Dermis blood vessel endothelial cell (primary cell): ENCODE measurements at places on chromosomes 11 and 22.

- no peak for DNase-seq
These were observed 85.0 kb upstream of the CLPB start for GRCh38 chr11:72519220-72519881.

GRCh38 chr11:114182471-114183043, 113.6 kb upstream of the NNMT start:
- no peak for DNase-seq

DNA sequence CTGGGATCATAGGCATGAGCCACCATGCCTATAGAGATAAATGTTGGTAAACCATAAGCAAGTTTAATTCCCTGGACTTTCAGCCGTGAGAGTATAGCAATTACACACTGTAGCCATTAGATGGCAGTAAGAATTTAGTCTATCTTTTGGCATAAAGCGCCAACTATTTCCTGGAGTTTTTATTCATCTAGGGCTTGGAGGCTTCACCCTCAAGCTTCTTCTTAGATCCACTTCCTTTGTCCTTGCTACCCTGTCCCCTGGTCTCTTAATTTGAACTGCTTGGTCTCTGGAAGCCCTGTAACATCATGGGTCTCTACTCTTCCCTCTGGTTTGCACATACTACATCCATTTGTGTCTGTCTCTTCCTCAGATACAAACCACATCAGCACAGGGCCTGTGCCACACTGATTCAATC, 38.2 kb downstream of the OR10A6 start:
- DNase-seq = peak; percentile 79

DNA sequence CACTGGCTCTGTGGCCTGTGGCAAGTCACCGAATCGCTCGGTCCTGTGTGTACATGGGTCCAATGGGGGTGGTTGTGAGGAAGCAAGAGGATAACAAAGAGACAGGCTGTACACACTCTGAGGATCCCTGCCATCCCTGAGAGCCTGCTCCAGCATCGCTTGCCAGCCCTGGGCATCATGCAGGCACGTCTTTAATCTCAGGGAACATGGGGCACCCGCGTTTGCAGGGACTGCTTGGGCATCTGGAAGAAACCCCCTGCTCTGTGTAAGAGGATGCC, 1.3 kb upstream of the C1QTNF5 start:
- no peak for DNase-seq

- DNase-seq = no peak
These were observed 14.2 kb downstream of the TRMU start for GRCh38 chr22:46349681-46350080.

- no peak for DNase-seq
These were observed 785 bp downstream of the OTUB1 start for GRCh38 chr11:63986932-63987513.

DNA sequence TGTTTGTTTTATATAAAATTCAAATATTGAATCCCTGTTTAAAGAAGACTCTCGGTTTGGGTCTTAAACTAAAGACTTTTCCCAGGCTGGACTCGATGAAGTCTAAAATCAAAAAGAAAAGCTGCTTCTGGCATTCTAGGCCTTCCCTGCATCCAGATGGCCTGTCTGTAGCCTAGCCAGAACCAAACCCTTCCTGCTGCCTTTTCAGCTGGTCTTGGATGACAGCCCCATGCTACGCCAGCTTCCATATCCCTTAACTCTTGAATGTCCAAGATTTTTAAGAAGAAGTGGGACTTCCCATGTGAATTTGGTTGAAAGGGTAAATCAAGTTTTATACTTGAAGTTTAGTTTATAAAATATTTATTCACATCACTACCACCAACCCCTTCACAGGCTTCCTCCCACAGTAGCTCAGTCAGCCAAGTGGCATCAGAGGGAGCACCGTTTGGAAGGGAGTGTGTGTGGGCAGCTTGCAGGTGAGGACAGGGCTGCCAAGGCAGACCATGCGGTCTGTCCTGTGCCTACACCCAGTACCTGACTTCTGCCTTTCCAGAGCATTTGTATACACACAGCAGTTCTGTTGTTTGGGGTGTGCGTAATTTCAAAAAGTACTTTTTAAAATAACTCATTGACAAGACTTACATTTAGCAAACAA, 18.2 kb upstream of the PSMA1 start:
- DNase-seq = no peak

- DNase-seq = no peak
These were observed 39.4 kb upstream of the TOLLIP start for GRCh38 chr11:1348796-1349326.

- no peak for DNase-seq
These were observed 15.1 kb downstream of the DTX4 start for GRCh38 chr11:59187035-59187434.

DNA sequence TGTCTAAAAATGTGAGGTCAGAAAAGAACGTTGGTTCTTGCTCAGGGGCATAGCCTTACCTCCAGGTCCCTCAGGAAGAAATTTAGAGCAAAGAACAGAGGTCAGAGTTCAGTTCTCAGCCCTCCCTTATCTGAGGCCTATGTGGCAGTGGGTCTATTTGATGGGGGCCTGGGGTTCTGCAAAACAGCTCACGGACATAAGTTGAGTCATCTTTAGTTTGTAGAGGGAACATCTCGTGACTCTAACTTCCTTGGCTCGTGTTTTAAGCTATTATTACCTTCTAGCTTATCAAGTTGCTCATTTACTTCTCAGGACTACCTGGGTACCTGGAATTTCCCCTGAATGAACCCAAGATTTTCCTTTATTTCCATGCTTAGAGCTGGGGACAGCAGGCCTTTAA, 91.3 kb upstream of the AMOTL1 start:
- no peak for DNase-seq

DNA sequence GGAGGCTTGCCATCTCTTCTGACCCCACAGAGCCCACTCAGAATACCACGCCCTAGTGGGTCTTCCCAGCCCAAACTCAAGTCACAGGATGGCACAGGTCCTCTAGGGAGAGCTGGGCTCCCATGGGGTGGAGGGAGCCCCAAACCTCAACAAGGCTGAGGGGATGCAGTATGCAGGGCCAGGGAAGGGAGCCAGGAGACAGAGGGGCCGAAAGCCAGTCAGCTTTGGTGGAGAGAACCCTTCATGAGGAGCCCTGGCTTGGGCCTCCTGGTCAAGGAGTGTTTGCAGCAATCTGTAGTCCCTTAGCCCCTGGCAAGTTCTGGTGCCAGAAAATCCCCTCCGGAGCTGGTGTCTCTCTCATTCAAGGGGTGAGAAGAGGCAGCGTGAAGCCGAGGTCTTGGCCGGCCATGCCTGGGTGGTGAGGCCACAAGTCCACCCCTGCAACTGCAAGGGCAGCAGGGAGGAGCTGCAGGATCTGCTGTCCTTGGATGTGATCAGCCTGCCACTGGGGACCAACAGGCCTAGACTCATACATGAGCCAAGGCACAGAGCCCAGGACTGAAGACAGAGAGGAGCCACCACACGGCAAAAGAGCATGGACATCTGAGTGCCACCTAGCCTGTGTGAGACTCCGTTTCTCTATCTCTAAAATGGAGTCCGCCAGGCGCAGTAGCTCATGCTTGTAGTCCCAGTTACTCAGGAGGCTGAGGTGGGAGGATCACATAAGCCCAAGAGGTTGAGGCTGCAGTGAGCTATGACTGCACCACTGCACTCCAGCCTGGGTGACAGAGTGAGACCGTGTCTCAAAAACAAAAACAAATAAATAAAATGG, 24.1 kb downstream of the NEAT1 start:
- peak; percentile 49 for DNase-seq

DNA sequence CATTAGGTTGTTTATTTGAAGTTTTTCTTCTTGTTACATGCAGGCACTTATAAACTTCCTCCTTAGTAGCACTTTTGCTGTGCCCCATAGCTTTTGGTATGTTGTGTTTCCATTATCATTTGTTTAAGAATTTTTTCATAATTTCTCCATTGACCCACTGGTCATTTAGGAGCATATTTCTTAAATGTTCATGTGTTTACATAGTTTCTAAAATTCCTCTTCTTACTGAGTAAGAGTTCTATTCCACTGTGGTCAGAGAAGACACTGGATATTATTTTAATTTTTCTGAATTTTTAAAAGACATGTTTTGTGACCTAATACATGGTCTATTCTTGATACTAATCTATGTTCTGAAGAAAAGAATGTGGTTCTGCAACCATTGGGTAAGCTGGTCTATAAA, 333.0 kb downstream of the DDX10 start:
- no peak for DNase-seq

- DNase-seq = no peak
These were observed 54.5 kb downstream of the AASDHPPT start for GRCh38 chr11:106131998-106132397.

GRCh38 chr11:2166091-2166851, 5.3 kb upstream of the INS start:
- peak; percentile 23 for DNase-seq

DNA sequence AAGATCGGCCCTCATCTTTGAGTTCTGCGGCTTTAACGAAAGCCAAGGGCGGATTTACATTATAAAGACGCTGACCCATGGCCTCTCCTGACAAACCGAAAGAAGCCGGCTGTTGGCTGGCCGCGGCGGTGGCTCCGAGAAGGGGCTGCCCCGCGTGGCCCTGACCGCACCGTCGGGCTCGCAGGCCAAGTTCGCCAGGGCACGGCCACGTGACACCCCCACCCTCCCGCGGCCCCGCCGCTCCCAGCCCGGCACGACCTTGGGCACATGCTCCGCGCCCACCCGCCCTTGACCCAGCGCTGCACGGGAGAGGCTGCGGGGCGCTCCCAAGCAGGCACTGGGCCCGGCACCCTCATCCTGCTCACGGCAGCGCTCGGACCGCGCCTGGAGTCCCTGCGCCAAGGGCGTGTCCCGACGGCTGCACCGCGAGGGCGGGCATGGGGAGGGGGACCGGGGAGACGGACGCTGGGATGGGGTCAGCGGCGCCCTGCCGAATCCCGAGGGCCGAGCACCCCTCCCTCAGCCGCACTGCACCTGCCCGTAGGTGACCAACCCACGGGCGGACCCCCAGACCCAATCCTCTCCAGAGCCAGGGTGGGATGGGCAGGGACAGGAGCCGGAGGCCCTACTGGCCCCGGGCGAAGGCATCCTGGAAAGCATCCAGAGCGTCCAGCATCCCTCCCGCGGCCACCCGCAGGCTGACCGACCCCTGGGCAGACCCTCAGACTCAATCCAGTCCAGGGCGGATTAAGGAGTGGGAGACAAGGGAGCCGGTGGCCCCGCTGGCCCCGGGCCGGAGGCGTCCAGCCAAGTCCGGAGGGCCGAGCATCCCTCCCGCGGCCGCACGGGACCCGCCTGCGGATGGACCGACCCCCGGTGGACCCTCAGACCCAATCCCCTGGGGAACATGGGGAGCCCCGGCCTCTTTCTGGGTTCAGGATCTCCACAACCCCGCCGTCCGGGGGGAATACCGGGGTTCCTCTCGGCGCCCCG, 759 bp downstream of the CPT1A start:
- DNase-seq = peak; percentile 58

DNA sequence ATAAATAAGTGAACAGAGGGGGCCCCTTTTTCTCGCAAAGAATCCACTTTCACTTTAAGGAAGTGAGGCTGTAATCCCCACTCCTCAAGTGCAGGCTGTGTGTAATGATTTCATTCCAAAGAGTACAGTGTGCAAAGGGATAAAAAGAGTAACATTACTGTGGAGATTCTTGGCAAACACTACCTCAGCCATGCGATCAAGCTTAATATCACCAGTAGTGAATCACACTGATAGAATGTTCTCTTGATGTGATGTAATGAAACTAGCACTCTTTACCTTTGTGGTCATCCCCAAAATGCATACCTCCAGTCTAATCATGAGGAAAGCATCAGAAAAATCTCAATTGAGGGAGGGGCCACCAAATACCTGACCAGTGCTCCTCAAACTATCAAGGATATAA, 246.1 kb upstream of the CHORDC1 start:
- DNase-seq = no peak

GRCh38 chr22:27564806-27565205, 236.8 kb downstream of the MN1 start:
- DNase-seq = no peak

DNA sequence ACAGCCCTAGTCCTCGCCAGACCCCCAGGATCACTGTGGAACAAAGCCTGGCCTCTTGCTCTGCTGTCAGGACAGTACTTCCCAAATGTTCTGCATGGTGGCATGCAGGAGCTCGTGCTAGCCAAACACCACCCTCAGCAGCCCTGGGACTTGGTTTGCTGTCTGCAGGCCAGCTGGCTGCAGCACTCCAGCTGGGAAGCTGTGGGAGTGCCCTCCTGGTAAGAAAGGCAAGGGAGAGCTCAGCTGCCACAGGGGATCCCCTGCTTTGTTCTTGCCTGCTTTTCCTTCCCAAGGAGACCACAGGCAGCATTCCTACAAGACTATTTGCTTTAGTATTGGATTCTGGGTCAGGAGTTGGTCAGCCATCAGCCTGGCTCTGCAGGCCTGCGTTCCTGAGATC, 27.9 kb downstream of the TCIRG1 start:
- no peak for DNase-seq

- DNase-seq = no peak
These were observed 2370.9 kb upstream of the RAG2 start for GRCh38 chr11:38968951-38969350.

GRCh38 chr11:116171271-116172140, 601.3 kb downstream of the BUD13 start:
- DNase-seq = no peak

DNA sequence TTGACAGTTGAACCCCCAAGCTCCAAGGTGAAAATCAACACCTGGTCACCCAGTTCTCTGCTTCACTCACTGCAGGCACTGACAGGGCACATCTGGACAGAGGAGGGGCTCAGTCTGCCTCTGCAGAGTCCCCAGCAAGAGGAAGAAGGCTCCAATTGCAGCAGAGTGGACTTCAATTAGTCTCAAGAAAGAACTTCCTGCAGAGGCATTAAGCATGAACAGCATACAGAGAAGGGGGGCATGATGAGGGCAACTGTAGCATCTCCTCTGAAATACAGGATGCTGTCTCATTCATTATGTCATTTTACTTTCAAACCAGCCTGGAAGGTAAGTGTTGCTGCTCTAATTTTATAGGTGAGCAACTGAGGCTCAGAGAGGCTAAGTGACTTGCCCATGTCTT, 11.1 kb downstream of the GDPD5 start:
- DNase-seq = no peak

DNA sequence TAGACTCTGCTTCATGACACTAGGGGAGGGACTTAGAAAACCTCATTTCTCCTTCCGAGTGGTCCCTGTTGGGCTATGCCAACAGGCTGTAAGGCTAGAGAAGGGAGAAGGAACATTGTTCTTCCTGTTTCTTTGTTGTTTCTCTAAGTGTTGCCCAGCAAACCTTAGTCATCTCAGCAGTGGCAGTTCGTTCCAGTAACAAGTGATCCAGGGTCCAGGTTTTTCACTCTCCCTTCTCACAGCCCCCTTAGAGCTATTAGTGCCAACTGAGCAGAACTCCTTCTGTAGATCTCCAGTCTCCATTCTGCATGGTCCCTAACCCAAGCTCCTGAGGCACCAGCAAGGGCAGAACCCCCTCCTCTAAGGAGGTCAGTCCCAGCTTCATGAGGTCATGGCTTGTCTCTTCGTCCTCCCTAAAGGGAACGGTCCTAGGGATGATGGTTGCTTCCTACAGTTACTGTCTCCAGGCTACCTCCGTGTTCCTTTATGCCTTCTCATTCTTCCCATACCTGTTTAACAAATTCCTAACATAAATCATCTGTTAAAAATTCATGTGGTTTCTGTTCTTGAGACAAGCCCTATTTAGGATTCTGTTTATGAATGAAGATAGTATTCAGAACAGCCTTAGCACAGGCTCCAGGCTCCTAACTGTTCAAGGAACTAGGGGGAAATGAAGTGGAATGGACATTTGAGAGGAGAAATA, 168.6 kb upstream of the UBASH3B start:
- peak; percentile 72 for DNase-seq

- DNase-seq = peak; percentile 46
These were observed 17.1 kb downstream of the LTO1 start for GRCh38 chr11:69657911-69658625.
